ENCODE measurements at places on chromosomes 16 and 17.

GRCh38 chr17:16301963-16302855, 51.1 kb downstream of the CENPV start:
- DNase-seq = no peak

- no peak for DNase-seq
Observed at GRCh38 chr16:46688101-46688653, 801 bp downstream of the VPS35 start.

GRCh38 chr17:696369-696768, 18.3 kb downstream of the VPS53 start:
- DNase-seq = no peak

DNA sequence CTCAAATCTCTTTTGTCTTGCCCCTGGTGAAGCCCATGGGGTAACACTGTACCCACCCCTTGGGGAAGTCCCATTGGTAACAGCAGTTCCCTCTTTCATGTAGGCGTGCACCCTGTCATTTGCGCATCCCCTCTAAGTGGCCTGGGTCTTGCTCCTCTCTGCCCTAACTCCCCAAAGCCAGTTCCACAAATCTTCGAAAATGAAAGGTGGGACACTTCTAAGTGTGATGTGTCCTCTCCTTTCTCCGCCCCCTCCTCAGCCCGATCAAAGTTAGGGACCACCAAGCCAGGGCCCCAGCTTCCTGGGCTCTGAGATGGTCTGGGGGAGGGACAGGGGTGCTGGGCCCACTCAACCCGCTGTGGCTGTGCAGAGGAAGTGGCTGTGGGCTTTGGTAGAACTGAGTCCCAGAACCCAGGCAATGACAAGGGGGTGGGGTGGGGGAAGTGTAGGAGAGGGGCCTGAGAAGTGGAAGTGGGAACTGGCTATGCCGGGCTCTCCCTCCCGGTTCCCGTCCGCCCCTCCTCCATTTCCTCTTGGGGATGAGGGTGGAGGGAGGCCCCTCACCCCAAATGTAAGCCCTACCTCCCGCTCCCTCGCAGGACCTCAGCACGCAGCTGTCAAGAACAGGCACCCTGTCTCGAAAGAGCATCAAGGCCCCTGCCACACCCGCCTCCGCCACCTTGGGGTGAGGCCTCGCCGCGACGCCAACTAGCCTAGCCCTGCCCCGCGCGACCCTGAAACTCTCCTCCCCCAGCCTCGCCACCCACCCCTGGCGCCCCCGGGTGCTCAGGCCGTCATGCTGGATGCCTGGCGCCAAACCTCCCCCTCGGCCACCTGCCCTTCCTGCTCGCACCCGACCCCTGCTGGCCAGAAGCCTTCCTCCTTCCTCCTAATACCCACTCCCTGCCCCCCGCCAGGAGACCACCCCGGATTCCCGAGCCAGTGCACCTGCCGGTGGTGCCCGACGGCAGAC, 8.7 kb downstream of the ABI3 start:
- DNase-seq = no peak

GRCh38 chr16:86245351-86245750, 265.0 kb upstream of the FOXF1 start:
- no peak for DNase-seq

- no peak for DNase-seq
Observed at GRCh38 chr16:8685617-8686016, 11.2 kb downstream of the ABAT start.

DNA sequence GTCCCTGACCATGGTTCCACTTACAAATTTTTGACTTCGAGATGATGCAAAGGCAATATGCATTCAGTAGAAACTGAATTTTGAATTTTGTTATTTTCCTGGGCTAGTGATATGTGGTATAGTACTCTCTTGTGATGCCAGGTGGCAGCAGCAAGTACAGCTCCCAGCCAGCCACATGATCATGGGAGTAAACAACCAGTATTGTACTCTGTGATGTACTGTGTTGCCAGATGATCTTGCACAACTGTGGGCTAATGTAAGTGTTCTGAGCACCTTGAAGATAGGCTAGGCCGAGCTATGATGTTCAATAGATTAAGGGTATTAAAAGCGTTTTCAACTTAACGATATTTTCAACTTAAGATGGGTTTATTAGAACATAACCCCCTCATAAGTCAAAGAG, 250.8 kb downstream of the STX8 start:
- DNase-seq = no peak

DNA sequence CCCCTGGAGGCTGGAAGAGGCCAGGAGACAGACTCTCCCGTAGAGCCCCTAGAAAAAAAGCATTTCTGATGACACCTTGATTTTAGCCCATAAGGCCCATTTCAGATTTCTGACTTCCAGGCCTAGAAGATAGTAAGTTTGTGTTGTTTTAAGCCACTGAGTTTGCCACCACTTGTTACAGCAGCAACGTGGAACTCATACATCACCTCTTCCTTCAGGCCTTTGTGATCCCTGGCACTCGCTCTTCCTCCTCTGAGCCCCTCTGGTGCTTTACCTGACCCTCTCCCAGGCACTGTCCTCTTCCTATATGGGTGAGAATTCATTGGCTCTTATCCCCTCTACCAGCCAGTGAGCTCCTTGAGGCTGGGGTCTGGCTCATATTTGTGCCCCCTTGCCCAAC, 18.7 kb upstream of the KRT19 start:
- no peak for DNase-seq

- DNase-seq = no peak
Observed at GRCh38 chr17:55708175-55708974, 14.3 kb downstream of the TMEM100 start.

DNA sequence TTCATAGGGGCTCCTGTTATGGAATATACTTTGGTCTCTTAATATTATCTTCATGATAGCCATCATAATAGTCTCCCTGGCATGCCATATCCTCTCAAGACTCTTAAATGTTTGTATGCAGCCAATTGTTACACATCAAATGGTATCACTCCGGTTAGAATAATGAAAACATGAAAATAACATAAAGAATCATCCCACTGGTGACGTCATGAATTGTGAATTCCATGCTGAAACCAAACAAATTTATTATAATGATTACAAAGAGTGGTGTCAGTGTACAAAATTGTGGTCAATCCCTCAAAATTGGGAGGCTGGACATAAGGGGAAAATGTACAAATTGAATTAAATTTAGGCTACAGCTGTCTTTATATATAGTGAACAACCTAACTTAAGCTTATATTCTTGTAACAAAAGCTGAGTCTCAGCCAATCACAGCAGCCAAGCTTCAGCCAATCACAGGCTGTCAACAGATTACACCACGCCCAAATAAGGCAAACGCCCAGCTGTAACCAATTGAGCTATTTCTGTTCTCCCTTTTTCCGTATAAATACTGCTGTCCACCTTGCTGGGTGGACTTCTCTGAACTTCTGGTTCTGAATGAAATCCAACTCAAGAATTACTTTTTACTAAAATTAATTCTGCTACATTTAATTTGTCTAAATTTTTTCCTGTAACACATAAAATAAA, 156.1 kb downstream of the CHD9NB start:
- no peak for DNase-seq

All from HTR-8/SVneo (cell line).